ENCODE measurements at places on chromosomes 1 and 21.
A peak's percentile ranks its signal among the peaks of the same experiment; 100 is the strongest.

- no peak for DNase-seq
These were observed 19.4 kb downstream of the PGM1 start for GRCh38 chr1:63612564-63612963.

- DNase-seq: no peak
These were observed 54.2 kb downstream of the EIF2B3 start for GRCh38 chr1:44932151-44932550.

DNA sequence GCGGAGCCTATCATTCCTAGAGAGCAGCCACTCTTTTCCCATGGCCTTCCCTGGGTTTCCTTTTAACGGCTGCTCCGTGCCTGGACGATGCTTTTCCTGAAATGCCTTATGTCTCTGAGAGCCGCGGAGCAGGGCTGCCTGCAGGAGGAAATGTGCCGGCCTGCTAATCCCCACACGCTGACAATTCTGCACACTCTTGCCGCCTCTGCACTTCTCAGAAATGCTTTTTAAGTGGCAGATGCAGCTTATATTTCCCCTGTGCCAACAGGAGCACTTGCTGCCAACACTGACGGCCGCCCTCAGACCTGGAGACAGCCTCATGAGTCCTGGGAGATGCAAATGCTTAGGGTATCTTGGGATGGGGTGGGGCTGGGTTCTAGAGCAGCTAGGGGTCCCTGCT is 253.2 kb downstream of the GRIK3 start:
- DNase-seq: peak; percentile 54

GRCh38 chr1:151511636-151512215 is 539 bp downstream of the CGN start:
- DNase-seq: peak; percentile 35

DNA sequence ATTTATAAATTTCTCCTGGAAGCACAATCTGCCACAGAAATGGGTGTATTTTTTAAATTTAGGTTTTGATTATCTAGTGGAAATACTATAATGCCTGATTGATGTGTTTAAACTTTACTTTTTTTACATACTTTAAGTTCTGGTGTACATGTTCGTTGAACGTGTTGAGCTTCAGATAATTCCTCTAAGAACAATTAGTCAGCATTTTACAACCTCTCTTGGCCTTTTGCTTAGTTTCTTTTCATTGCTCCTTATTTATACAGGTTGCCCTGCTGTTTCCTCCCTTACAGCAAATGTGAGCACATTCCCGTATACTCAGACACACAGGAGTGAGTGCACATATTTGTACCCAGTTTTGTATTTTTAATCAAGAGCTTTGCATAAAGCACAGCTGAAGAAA is 1038.9 kb downstream of the BRINP3 start:
- DNase-seq: no peak

- no peak for DNase-seq
These were observed 4.3 kb upstream of the OR10X1 start for GRCh38 chr1:158583962-158584361.

- DNase-seq: no peak
These were observed 39.5 kb downstream of the LRRC8B start for GRCh38 chr1:89563957-89564604.

- DNase-seq: no peak
These were observed 273.8 kb upstream of the ESRRG start for GRCh38 chr1:216997069-216997468.

All from posterior cingulate gyrus (tissue), 11 donors.